ENCODE measurements at places on chromosomes 4 and X.

DNA sequence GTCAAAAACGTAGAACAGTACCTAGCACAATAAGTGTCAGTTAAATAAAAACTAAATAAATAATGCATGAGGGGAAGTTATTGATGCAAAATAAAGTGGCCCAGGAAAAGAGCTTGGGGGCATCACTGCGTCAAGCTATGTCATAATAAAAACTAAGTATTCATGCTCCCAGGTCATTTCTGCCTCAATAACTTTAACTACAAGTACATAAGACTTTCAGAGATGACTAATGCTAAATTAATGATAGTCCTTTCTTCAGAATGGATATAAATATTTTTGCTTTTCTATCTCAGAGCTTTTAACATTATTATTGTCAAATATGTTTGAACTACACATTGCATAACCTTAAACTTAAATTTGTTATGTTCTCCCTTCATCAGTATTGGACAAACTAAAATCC is 92.2 kb upstream of the MAGEB10 start:
- DNase-seq = no peak

DNA sequence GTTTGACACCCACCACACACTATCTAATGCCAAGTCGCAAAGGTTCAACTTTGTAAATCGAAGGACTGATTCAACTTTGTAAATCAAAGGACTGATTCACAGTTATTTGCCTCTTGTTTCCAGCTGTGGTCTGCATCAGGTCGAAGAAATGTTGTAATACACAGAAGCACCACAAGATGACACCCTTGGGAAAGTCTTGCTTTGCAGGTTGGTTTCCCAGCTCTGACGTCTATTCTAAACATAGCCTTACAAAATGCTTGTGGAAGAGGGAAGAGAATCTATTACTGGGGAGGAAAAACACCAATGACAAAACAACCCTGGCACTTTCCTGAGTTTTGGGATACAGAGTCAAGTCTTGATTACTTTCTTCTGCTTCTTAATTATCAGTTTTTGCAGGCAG is 35.3 kb downstream of the SUPT20HL1 start:
- DNase-seq = peak; percentile 30

DNA sequence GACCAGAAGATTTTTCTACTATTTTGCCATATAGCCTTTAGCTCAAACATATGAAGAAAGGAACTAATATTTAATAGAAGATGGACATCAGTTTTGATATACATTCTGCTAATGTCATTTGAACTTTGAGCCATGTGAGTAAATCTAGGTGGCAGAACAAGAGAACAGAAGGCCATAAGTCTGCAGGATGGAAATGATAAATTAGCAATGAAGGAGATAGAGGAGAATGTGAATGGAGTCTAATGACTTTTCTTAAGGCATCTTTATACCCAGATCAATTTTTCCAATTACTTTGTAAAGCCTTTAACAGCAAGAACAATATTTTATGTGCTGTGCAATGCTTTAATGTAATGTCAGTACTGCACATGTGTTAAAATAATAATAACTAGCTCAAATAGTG is 30.1 kb upstream of the ALG13 start:
- no peak for DNase-seq

DNA sequence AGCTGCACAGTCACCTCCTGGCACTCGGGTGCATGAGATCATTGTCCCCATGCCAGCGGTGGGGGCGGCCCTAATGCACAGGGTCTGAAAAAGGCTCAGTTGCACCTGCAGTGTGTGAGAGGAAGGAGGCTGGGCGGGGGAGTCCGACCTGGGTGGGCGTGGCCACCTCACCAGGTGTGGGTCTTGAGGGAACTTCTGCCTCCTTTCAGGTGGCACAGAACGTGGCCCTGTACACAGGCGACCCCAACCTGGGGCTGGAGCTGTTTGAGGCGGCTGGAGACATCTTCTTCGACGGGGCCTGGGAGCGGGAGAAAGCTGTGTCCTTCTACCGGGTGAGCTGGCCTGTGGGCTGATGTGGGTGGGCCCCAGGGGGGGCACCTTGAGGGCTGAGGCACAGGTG is 34.3 kb upstream of the HTRA3 start:
- DNase-seq = no peak

DNA sequence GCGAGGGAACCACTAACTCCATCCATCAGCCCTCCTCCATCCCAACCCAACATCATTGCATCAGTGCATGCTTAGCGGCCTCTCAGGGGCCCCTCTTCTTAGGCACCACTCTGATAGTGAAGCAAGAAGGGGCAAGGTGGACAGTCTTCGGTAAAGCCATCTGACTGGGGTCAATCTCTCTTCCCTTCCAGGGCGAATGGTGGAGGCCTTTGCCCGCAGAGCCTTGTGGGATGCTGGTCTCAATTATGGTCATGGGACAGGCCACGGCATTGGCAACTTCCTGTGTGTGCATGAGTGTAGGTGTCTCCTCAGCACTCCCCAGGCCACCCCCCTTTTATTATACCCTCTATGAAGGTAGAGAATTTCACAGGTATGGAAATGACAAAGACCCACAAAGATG is 18.8 kb upstream of the SASH3 start:
- DNase-seq = no peak

DNA sequence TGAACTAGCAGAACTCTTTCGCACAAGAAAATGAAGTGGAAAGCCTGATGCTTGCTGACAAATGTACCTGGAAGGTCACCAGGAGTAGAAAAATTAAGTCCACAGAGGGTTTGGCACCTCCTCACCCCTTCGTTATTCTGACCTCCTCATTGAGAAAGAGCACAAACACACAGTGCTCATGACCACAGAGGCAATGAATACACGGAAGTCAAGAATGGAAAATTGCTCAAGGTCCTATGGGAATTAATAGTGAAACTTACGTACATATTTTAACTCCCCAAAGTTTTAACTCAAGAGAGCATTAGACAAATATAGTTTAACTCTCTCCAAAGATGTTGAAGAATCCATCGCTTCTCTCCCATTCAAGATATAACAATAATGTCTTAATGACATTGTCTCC is 83.6 kb upstream of the CAMK2D start:
- DNase-seq = no peak

DNA sequence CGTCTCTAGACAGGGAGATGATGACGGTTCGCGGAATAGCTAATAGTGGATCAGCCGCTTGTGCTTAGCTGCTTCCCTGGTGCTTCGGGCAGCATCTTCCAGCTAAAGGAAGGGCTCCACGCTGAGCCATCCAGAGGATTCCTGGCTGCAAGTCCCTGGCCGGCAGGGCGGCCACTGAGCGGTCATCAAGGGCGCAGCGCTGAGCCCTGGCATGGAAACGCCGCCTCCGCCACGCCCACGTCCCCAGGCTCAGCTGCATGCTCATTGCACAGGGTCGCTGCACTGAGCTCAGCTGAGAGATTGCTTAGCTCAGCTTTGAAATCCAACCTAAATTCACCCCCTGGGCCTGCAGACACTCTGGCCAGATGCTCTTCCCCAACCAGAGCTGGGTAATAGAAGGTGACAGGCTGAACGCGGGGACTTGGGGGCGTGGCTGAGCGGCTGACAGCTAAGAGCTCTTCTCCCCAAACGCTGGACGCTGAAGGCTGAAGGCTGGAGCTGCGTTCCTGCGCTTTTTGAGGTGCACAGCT is 118.2 kb upstream of the KIT start:
- peak; percentile 26 for DNase-seq

GRCh38 chr4:114200026-114200425 is 220.6 kb upstream of the ARSJ start:
- DNase-seq = no peak

DNA sequence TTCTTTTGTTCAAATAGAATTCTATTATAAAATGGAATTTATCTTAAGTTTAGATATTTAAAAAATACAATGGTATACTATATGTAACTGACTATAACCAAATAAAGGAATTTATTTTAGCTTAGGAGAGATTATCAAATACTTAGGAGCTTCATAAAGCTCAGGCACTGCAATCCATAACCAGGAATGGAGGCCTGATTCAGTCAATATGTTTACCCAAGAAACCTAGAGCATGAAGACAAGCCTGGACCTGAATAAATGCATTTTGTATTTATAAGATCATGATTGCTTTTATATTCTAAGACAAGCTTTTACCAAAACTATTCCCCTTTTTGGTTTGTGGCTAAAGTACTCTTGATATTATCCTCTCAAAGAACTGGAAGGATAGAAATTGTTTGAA is 742.6 kb downstream of the FAT4 start:
- no peak for DNase-seq

DNA sequence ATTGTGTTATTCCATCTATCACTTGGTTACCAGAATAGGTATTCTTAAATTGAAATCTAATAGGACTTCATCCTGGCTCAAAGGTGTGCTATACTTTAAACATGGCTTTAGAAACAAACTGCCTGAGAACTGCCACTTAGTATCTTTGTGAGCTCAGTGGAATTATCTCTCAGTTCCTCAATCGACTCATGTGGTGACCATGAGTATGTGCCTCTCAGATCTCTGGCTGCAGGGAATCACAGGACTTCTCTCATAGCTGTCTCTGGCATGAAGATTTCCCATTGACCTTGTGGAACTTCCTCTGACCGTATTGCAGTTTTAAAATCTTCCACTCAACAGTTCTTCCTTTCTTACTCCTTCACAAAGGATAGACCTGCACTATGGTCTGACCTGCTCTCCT is 681.9 kb upstream of the BOD1L1 start:
- DNase-seq = no peak

GRCh38 chrX:153307276-153308178 is 14.0 kb downstream of the PNMA6F start:
- no peak for DNase-seq

DNA sequence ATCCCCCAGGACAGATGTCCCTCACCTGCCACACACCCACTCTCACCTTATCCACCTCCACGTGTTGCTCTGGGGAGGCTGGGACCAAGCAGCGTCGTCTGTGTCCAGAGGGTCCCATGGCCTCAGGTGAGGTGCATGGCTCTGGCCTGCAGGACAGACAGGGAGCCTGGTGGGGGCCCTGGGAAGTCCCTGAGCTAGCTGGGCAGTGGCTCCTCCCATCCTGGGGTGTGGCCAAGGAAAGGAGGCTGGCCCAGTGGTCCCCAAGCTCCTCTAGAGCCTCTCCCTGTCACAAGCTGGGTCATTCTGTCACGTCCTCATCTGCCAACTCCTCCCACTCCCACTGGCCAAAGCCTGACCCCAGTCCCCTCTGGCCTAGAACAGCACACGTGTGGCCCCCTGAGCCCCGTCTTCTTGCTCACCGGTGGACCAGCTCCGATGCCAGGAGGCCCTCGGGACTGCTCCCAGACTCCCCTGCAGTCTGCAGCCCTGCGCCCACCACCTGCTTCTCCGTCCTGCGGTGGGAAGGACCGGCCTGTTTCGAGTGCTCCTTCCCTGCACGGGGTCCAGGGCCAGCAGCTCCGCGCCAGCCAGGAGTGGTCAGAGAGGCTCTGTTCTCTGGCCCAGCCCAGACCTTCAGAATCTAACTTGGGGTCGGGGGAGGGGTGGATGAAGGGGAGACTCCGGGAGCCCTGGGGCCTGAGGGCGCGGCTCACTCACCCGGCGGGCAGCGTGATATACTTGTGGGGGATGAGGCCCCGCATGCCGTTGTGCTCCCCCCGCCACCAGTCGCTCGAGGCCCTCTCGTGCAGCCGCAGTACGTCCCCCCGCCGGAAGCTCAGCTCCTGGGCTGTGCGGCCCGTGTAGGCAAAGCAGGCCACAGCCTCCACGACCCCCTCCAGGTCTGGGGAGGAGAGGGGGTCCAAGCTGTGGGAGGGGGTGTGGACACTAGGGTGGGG is 4.8 kb downstream of the AVPR2 start:
- peak; percentile 34 for DNase-seq

DNA sequence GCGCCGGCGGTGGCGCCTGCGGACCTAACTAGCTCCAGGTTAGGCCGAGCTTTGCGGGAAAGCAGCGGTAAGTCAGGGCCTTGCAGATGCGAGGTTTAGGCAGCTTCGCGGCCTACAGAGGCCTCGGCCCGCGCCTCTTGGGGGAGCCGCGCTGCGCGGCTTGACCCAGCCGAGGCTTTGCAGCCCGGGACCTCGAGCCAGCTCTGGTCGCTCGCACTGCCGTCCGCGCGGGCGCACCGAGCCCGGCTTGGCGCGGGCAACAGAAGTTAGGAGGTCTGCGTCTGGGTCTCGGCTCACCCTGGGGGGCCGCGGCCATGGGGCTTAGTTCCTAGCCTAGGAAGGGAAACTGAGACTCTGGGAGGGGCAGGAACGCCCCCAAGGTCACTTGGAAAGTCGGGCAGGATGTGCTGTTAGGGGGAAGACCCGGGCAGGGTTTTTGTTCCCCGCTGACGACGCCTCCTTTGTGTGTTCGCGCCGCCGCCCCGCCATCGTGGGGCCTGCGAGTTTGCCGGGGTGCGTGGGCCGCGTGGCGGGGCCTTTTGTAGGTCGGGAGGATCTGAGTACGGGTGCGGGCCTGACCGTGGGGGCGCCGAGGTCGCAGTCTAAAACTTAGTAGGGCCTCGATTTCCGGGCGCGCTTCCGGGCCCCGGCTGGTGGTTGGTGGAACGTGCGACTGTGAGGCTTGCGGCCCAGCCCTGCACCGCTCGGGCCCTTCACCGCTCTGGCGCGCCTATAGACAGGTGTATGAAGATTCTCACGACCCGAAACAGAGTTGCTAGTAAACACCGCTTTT is 482 bp downstream of the RNF4 start:
- peak; percentile 85 for DNase-seq

- DNase-seq = no peak
These were observed 74.9 kb upstream of the MAOA start for GRCh38 chrX:43581167-43581566.
